Activated T-cell treated with anti-CD3 and anti-CD28 coated beads for 48 hours (primary cell): ENCODE measurements at places on chromosomes 2 and 18.

DNA sequence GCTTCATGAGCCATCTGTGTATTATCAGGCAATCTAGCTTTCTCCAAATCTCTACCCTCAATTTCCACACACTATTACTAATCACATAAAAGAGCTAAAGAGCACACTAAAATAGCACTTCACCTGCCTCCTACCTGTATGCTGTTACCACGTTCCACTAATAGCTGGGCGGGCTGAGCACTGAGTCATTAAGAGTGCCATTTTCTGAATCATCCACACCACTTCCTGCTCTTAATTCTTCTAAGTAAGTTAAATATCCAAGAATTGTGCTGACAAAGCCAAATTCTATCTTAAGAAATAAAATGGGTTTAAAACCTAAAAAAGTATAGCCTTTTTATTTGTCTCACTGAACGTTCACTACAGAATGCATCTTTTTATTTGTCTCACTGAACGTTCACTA, 35.7 kb downstream of the NOL10 start:
- DNase-seq: peak; percentile 48

DNA sequence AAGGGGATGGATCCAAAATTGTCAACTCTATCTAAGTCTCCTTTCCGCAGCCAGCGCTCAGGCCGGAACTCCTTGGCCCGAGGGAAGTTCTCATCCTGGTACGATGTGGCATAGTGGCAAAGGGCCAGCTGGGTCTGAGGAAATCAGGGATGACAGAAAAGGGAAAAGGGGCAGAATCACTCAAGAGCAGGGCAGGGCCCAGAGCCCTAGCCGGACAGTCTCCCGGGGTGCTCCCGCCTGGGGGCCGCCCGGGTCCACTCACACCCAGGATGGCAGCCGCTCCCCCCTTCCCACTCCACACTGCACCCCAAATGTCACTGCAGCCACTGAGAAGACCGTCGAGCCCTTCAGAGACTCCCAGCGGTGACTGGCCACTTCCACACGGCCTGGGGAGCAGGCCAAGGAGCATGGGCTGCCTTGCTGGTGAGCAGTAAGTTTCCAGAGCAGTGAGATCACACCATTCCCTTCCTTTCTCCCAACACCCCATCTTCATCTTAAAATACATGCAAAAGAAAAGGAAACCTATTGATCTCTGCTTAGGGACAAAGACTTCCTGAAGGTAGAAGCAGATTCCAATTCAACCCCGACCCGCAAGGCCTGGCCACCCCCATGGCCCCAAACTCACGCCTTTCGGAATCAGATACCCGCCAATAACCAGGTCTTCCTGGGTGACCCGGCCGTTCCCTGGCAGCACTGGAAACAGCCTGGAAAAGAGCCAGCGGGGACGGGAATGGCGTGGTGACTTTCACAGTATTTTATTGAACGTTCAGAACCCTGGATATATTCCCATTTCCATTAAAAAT, 26.7 kb downstream of the CYP27C1 start:
- DNase-seq: no peak

- no peak for DNase-seq
Measured at GRCh38 chr2:29502460-29502911, 387.3 kb downstream of the CLIP4 start.

DNA sequence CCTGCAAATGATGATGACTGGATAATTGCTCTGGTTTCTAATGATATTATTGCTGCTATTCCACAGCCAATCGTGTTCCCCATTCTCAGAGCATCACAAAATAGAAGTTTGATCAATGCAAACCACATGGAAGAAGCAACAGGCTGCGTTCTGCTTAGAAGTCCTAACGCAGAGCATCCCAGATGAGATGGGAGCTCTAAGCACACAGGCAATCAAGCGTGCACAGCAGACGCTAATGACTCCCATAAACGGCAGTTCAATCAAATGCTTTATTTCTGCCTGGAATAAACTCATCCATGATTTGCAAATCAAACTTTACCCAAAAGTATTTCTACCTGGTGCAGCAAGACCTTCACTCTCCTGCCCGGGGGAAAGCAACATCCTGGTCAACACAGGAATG, 304.2 kb downstream of the FBXO15 start:
- DNase-seq: no peak

- no peak for DNase-seq
Measured at GRCh38 chr2:112584891-112585250, 462 bp downstream of the CHCHD5 start.

GRCh38 chr2:120441744-120442471, 96.0 kb downstream of the INHBB start:
- no peak for DNase-seq

- DNase-seq: no peak
Measured at GRCh38 chr2:168439536-168439935, 16.5 kb upstream of the CERS6 start.

GRCh38 chr2:29269095-29269764, 154.0 kb downstream of the CLIP4 start:
- DNase-seq: no peak

GRCh38 chr2:237118561-237119155, 33.0 kb downstream of the COPS8 start:
- DNase-seq: no peak

DNA sequence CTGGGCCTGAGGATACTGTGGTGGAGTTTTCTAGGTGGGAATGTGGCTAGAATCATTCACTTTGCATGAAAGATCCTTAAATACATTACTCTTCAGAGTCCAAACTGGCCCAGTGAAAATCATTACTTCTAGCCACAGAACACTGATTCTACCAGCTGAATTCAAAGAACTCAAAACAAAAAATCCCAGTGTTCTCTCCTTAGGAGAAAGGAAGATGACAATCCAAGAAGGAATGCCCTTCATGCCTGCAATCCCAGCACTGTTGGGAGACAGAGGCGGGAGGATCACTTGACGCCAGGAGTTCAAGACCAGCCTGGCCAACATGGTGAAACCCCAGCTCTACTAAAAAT, 35.2 kb downstream of the FAM228A start:
- DNase-seq: no peak

DNA sequence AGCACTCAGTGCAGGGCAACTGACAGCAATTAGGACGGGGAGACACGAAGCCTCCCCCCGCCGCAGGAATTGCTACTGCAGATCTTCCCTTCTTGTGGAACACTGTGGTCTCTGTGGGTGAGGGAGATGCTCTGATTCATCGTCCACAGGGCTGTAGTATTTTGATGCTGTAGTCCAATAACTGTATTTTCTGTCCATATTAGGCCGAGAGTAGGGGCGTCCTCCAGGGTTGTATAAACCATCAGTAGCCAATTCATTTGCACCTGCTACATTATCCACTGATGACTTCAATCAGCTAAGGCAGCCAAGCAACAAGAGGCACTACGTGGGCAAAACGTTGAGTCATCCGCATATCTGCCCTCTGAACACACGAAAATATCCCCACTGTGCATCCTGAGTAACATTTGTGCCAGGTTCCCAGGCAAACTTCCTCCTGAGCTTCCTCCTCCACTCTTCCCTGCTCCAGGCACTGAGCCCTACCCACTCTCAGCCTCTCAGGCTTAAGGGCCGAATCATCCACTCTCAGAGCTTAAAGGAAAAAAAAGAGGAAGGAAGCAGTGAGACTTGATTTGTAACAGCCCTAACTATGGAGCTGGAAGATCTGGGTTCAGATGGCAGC, 62.1 kb downstream of the LBH start:
- DNase-seq: no peak

DNA sequence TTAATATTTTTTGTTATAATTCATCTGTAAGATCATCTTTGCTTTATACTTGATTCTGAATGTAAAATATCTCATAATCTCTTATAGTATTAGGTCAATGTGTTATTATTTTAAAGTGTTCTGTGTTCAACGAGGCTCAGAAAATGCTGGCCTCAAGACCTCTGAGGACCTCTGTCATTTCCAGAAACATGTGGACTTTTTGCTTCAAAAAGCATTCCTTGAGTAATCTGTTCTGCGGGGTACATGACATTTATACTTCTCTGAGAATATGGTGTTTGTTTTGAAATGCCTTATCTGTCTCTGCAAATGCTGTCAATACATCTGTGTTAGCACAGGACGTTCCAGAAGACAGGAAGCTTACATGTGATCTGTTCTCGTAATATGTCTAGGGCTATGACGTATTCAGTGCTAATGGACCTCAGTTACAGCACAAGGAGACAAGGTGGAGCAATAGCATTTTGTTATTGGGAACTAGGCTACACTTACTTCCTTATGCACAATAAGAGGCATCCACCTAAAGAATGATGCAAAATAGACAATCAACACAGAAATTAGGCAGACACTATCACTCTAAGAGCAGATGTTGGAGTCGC, 37.6 kb upstream of the IL1RL1 start:
- no peak for DNase-seq

- DNase-seq: no peak
Measured at GRCh38 chr2:171128461-171128860, 32.2 kb downstream of the TLK1 start.

DNA sequence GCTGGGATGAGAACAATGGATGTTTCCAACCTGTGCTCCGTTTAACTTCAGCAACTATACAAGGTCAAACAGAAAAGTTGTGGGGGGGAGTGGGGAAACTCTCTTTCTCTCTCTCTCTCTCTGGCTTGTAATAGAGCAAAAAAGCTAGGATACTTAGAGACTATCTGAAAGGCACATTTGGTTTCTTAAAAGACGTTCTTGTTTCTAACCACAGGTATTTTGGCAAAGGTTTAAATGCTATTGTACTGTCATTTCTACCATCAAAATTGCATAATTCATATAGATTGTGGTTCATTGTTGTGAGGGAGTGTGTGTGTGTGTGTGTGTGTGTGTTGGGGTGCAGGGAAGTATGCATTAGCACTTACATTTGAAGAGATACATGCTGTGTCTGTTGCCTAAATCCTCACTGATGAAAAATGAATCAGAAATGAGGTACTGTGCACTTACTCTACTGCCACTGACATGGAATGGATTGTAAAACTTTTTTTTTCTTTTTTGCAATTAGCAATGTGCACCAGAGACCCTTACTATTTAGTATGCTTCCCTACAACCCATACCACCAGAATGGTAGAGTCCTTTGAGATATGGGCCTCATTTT, 841.0 kb upstream of the PIK3C3 start:
- no peak for DNase-seq

DNA sequence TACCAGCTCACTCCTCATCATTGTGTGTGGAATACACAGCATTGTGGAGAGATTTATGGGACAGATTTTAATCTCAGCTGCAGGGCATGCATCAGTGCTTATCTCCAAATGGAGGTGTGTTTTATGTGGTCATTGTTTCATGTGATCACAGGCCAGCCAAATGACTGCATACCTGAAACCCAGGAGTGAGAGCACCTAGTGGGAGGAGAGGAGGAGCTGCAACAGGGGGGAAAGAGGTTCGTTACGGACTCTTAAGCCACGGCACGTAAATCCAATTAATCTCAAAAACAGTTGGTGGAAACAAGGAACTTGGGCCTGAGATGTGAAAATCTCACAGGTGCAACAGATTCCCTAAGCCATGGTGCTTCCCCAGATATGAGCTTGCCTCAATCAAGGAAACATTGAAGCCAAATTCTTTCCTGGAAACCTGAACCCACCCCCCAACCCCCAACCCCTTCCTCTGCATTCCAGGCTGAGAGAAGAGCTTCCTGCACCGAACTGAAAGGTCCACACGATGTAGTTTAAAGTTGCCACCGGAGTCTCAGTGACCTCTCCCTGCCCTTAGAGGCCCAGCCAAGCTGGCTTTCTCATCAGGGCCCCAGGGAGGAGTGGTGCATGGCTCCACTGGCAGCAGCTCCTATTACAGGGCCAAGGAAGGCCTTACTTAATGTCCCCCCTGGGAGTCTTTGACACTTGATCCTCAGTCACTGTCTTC, 167.4 kb downstream of the C1D start:
- no peak for DNase-seq

DNA sequence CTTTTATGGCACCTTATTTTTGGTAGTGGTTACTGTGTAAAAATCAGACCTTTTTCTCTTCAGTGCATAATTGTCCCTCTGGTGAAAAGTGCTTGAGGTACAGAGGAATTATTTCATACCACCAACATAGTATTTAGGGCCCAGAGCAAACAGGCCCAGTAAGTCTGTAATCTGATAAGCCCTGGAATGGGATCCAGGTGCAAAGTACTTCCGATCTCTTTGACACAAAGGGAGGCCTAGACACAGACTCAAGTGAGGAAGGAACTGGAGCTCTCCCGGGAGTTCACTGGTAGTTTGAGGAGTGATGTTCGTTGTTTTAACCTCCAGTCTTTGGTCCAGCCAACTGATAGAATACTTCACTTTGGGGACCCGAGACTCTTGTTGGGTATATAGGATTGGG, 57.4 kb downstream of the RAB31 start:
- no peak for DNase-seq

- no peak for DNase-seq
Measured at GRCh38 chr2:184041077-184041476, 557.3 kb upstream of the ZNF804A start.

DNA sequence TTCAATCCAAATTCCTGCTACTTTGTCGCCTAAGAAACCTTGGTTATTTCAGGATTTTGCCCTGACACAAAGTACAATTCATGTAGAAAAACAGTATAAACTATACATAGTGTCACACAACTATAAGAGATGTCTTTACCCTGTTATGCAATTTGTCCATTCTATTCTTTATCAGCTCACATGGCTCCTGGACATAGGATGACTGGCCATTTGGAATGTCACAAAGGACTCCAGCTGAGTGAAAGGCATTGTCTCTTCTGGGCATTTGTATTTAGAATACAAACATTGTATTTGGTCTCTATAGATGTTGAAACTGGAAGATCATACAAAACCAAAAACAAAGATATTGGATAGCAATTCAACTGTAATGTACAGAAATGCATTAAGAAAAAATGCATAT, 944.6 kb upstream of the LRRTM1 start:
- no peak for DNase-seq

DNA sequence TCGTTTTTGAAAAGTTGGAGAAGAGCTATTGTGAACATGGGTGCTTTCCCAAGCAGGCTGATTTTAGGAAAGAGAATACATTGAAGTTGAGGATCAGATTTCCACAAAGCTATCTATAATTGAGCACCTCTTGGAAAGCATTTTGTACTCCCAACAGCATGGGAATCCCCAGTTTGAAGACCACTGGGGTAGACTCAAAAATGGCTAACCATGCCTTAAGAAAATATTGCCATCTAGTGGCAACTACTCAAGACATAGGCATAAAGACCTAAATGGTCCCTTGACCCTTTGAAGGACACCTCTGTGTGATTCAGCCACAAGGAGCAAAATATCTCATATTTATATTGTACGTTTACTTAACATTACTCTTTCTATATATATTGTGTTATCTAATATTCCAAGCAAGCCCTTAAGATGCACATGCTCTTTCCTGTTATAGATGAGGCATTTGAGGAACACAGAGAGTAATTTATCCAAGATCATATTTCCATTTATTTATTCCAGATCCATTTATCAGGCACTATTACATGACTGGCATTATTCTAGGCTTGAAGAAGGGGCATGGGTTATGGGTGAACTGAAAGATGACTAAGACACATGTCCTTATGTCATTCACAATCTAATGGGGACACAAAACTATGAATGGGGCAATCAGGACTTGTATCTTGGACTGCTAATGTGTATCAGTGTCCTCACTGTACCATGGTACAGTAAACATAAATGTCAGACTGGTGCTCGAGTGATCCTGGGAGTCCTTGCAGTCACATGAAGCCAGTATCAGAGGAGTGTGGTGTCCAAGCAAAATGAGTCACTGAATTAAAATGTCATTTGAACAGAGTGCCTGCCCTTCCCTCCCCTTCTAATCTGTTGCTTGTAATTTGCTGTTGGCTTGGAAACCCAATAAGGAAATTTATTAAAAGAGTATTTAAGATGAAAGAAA, 121.0 kb upstream of the XPO1 start:
- no peak for DNase-seq
